Fibroblast of gingiva (primary cell): ENCODE measurements at places on chromosomes 3 and 15.

GRCh38 chr3:108554229-108554628 is 35.0 kb downstream of the CIP2A start:
- no peak for DNase-seq

- no peak for DNase-seq
These were observed 9.2 kb downstream of the POC1A start for GRCh38 chr3:52144796-52145735.

DNA sequence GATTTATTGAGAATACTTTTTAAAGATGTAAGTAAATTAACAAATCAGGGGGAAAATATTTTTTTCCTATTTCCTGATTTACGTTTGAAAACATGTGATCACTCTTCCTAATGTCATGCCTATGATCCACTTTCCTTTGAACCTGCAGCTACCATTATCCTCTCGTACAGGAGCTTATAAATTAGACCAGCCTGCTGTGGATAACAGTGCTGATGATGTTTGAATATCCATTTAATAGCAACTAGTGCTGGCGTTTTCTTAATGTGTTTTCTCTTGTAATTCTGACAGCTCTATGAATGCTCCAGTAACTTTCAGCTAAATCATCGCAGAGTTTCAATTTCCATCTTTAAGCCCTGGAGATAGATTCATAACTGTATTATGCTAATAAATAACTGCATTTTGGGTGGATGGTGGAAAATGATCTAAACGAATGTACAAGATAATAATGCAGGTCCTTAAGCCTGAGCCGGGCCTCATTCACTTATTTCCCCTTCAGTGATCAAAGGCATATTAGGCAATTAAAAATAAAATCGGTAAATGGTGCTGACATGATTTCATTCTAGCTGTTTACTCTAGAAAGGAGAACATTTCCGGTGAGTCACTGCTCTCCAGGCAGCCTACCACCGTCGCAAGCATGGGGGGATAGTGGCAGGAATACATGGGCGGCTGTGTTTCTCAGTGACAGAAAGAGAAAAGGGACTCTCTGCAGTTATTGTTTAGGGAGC is 58.5 kb upstream of the SLC24A5 start:
- DNase-seq = no peak

DNA sequence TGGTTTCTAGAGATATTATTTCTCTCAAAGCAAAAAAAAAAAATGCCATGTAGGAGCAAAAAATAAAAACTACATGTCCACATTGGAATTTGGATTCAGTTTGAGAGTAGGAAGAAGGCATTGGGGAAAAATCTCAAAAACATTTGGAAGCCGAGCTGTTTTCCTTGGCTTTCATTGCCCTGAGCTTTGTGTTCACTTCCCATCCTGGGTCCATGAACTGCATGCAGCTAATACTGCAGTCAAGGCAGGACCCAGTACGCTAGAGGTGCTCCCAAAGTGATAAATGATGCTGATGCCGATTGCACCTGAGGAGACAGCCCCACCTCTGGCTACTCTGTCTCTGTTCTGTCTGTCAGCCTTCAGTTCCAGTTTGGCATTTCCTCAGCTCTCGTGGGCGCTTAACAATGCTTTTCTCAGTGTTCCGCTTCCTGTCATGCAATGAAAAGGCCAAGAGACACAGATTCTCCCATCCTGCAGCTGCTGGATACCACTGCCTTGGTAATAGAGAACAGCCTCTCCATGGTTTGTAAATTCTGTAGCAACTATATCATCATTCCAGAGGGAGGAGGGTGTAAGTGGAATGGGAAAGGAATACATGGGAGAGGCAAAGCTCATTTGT is 181.8 kb downstream of the RYR3 start:
- DNase-seq = no peak

DNA sequence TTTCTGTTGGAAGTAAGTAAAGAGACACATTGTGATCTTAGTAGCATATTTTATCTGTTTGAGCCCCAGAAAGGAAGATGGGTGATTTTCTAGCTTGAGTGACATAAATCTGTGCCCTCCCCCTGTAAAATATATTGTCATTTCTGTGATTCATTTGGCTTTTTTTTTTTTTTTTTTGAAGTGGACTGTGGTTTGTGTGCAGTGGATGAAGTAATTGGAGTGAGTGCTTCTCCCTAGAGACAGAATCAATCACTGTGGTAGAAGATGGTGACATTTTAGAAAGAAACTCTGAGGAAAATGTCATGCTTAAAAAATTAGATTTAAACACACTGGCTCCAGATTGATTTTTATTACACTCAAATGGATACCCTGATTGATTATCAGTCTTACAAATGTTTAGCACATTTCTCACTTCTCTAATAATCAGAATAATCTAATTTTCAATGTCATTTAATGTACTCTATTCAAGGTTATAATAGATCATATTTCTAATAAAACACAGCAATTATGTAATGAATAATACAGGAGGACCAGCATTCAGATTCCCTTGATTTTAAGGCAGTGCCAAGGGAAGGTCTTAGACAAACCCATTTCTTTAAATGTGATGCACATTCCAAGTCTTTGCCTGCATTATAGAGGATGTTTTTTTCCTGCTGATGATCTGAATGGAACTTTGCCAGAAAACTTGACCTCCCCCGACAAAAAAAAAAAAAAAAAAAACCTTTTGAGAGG is 116.6 kb downstream of the TOP2B start:
- no peak for DNase-seq

DNA sequence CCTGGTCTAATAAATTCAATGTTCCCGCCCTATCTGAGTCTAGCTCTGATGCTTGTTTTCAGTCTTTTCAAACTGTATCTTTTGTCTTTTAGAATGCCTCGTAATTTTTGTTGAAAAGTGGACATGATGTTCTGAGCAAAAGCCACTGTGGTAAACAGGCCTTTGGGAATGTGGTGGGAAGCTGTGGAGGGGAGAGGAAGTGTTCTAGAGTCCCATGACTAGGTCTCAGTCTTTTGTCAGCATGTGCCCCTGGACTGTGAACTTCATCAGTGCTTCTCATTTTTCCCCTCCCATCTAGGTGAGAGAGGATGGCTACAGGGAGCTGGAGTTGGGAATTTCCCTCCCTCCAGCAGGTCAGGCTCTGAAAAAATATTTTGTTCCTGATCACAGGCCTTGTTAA is 33.7 kb downstream of the SUSD5 start:
- no peak for DNase-seq

- DNase-seq = no peak
These were observed 81.5 kb downstream of the STRIT1 start for GRCh38 chr3:155211940-155212339.

GRCh38 chr15:66224946-66225345 is 28.6 kb downstream of the MEGF11 start:
- DNase-seq = no peak

DNA sequence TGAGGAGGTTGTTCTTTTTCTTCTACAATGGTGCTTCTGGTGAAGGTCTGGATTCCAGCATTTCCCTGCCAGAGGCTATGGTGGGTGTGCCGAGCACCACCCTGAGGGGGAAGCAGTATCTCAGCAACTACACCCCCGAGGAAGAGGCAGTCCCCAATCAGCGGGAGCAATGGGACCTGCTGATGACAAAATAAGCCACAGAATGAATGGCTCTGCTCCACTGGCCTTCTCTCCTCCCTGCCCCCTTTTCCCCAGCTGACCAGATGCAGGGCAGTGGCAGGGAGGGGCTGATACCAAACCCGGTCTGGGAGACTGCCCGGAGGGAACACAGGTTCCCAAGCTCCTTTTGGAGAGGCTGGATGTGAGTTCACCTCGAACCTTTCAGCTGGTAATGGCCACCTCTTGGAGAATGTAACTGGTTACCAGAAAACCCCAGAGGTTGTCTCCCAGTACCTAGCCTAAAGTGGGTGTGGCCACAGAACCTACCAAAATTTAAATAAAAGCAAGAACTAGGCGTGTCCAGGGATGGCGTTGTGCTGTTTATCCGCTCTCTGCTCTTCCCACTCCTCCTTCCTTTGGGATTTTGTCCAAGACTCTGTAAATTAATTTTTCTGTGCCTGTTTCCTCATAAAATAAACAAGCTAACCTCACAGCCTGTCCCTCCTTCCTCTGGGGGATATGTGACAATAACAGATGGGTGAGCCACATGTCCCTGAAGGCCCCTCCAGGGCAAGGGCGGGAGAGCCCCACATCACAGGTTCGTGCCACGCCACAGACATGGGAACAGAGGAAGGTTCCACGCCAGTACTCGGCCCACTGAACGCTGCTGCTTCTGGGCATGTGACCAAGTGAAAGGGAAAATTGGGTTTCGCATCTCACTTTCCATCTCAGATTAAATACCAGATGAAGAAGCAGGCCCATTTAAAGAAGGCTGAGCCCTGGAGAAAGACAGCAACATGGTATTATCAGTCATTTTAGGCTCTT is 35.1 kb upstream of the SPTBN5 start:
- DNase-seq = peak; percentile 46

- DNase-seq = peak; percentile 2
These were observed 481.7 kb downstream of the GBE1 start for GRCh38 chr3:81279481-81280379.

GRCh38 chr3:15286022-15286421 is 46.4 kb downstream of the SH3BP5 start:
- DNase-seq = no peak
